Islet precursor cell (in vitro differentiated cells): ENCODE measurements at places on chromosomes 2 and 18.

- DNase-seq = no peak
Measured at GRCh38 chr2:168874368-168875054, 15.7 kb downstream of the SPC25 start.

- no peak for DNase-seq
Measured at GRCh38 chr2:144681389-144681788, 161.5 kb upstream of the ZEB2 start.

DNA sequence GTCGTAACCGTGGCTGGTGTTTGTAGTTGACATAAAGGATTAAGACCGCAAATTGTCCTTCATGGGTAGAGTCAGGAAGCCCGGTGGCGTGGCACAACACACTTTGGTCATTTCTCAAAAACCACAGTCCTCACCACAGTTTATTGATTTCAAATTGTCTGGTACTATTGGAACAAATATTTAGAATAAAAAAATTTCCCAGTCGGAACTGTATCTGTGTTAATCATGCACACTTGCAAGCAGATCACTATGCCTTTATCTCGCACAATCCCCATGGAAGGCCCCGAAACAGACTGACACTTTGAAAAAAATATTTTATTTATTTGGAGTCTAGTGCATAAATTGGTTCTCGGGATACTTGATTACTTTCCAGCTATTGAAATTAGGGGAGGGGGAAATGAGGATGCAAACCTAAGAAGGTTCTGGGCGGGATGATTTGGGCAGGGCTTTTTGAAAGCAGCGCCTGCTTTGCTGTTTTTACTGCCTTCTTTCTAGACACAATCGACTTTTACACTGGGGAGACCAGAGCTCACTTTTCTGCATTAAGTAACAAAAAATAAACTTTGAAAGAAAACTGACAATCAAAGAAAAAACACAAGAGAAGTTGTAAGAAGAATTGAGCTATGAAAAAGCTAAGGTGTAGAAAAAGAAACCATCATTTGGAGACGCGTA lies 15.4 kb upstream of the HOXD1 start:
- no peak for DNase-seq

DNA sequence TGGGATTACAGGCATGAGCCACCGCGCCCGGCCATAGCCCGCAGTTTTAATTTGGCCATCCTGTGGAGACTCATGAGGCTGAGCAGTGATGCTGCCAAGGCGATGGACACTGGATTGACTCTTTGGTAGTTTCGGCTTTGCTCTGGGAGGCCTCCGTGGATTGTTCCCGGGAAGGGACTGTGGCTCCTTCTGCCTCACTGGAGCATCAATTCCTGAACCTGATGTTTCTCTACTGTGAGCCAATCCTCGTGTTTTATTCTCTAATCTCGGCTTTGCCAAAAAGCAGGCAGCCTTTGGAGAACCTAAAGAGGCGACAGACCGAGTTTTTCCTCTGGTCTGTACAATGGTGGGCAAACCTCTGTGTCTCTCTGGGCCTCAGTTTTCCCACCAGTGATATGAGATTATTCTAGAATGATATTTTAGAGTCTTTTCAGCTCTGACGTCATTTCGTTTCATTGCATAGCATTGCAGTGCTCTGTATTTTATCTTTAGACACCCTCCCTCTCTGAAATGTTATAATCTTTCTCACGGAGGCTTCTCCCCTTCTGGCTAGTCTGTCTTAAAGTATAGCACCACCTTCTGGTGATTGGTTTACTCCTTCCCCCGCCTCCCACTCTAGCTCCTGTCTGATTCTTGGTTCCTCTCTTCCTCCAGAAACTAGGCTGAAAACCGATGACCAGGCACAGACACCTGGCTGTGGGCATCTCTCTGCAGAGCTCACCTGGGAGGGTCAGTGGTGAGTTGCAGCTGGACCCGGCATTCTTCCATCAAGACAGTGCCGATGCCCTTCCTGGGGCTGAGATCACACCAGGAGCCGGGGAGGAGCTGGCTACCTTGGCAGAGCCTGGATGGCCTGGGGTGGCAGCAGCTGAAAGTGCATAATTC lies 341.3 kb downstream of the MYCN start:
- DNase-seq = peak; percentile 72

- no peak for DNase-seq
Measured at GRCh38 chr18:34084635-34085034, 140.1 kb downstream of the NOL4 start.

DNA sequence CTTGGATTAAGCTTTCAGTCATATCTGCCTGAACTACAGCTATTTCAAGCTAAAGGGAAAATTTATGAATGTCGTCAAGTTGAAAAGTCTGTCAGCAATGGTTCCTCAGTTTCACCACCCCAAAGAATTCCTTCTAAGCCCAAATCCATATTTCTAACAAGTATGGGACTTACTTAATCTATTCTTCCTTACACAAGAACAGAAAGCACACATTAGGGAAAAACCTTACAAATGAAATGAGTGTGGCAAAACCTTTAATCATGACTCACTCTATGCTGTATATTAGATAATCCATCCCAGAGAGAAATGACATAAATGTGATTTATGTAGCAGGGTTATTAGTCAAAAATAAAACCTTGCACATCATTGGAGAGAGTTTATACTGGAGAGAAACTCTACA lies 78.9 kb downstream of the RAB31 start:
- DNase-seq = no peak

- no peak for DNase-seq
Measured at GRCh38 chr2:197109326-197109725, 182.8 kb upstream of the PGAP1 start.

- DNase-seq = no peak
Measured at GRCh38 chr2:554444-554843, 122.8 kb downstream of the TMEM18 start.

DNA sequence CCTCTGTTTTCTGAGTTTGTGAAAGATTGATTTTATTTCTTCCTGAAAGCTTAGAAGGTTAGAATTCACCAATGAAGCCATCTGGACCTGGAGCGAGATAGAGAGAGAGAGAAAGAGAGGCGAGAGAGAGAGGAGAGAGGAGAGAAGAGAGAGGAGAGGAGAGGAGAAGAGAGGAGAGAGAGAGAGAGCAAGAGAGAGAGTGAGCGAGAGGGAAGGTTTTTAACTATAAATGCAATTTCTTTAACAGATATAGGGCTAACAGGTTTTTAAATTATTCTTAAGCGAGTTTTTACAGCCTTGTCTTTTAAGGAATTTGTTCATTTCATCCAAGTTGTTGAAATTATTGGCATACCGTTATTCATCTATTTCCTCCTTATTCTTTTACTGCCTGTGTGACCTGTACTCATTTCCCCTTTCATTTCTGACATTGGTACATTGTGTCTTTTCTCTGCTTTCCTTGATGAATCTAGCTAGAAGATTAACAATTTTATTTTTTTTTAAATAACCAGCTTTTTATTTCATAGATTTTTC lies 56.1 kb downstream of the BABAM2 start:
- DNase-seq = no peak

DNA sequence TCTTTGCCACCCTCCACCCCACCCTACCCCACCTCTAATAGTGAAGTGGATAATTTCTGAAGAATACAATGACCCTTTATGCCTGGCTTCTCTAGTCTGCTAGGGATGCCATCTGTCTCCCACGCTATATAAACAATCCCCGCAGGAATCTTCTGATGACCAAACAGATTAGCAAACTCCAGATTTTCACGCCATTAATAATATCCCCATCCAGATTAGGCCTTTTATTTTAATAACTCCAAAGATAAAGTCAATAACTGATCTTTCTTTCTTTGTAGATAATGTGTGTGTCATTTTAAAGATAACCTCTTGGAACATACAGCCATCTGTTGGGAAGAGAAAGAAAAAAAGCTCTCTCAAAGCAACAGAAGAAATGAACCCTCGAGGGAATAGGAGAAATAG lies 47.9 kb upstream of the CCDC150 start:
- no peak for DNase-seq

DNA sequence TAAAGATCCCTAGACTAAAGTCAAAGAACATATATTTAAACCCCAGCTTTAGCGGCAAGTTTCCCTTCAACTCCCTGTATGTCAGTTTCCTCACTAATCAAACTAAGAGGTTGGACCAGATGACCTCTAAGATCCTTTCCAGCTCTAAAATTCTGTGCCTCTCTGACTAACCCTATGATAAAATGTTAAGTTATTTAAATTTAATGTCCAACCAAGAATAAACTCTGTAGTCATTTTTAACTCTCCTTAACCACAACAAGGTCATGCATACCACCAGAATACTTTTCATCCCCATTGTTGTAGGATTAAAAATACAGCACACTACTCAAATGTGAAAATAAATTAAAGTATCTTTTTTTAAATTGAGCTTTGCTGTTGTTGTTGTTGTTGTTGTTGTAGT lies 5.2 kb upstream of the PDE1A start:
- DNase-seq = no peak

- no peak for DNase-seq
Measured at GRCh38 chr2:134035605-134036370, 218.1 kb upstream of the MGAT5 start.

DNA sequence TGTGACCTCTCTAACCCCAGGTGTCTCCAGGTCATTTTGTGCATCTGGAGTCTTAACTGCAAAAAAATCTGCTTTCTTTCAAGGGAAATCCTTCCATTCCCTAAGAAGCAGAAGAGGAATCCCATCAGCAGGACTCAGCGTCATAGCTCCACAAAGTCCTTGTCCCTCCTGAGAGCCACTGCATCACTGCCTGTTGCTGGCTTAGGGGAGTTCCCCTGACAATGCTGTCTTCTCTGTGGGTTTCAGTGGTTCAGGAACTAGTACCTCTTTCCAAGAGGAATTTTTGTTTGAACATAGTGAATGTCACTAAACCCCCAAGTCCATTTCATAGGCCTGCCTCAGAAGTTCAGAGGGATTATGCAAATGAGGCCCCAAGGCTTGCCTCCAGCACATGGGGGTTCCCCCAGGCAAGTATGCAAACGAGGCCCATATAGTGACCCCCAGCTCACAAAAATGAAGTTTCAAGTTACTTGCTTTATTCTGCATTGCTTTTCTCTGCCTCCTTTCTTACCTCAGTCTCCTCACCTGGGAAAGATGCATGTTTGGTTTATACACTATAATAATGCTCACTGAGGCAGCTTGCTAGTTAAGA lies 513.9 kb upstream of the MEX3C start:
- DNase-seq = no peak

DNA sequence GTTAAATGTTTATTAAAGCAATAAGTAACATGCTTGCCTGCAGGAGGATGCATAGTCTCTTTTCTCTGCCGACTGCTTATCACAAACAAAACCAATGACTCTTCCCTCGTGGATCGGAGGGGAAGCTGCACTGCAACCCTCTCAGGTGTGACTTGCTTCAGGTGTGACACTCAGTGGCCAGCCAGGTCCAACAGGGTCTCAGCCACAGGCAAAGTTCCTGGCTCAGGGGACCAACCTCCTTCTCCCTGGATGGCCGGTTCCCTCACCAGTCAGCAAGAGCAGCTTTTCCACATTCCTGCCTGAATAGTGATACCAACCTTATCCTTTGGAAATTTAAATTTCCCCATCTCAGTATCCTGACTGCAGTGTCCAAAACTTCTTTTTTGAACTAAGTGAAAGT lies 383.5 kb downstream of the CMPK2 start:
- DNase-seq = no peak

DNA sequence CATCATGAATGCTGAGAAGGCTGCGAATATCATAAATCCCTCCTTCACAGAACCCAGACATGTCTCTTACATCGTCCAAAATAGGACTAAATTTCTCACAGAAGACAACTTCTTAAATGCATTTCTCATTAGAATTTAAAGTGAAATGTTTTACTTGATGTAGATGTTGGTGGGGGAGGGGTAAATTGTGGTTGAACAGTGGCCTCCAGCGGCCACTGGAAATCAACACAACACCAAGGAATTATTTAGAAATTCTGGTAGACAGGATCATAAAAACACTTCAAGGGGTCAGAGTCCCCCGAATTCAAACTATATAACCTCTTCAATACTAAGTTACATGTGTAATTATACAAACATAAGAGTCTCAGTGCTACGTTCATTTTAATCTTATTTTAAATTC lies 135.9 kb downstream of the ABCA12 start:
- no peak for DNase-seq

- no peak for DNase-seq
Measured at GRCh38 chr18:62343316-62343715, 18.2 kb downstream of the TNFRSF11A start.

DNA sequence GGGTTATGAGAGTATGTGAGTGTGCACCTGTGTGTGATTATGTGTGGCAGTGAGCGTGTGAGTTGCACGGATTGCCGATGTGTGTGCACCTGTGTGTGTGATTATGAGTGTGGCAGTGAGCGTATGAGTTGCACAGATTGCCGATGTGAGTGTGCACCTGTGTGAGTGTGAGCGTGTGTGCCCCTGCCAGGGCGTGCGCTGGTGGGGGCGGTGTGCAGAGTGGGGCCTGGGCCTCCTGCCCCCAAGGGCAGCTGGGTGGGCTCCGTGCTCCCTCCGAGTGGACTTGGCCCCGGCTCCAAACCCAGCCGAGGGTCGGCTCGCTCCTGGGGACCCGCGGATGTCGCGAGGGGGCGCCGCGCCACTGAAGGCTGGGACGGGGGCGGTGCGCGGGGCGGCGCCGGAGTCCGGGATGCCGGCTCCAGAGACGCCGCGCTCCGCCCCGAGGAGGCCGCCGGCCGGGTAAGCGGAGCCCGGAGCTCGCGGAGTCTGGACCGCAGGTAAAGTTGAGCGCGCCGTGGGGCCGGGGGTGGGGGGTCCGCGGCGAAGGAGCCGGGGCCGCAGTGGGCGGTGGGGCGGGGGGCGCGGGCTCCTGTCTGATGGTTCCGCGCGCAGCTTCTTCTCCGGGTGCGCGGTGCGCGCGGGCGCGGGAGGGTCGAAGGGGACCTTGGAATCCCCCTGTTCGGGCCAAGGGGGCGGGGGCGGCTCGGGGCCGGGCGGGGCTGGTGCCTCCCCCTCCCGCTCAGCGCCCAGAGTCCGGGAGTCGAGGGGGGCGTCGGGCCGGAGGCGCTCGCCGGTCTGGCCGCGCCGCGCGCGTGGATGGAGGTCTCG lies at the start of gene KCNG2:
KCNG2 (plus strand) TSS at position 421 of the 828 bp plus-strand sequence. CDS start 65,730 bp downstream, outside the sequence.
- no peak for DNase-seq

DNA sequence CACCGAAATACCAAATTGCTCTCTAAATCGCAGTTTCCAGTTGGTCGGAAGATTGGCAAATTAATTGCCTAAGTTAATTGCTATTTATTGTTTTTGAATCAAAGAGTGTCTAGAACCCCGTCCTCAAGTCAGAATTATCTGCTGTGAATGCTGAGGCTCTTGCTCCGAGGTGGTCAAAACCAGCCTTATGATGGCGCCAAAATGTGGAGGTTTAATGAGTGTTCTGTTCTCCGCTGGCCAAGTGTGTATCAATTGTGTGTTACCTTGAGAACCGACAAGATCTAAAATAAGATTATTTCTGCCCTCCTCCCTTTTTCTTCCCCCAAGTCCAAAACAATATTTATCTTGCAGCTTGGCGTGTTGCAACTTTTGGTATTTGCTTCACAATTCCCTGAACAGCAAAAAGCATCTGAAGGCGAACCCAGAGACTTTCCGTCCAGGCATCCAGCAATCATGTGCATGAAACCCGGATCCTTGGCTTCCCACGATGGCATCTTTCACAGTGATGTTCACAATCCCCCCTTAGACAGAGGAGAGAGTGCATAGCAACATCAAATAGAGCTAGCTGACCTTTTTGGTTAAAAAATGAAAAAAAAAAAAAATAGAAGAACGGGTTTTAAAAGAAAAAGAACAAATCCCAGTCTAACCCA lies 323.0 kb downstream of the MYCN start:
- peak; percentile 29 for DNase-seq

GRCh38 chr2:118967124-118967880 lies 25.3 kb downstream of the MARCO start:
- peak; percentile 29 for DNase-seq
